ENCODE measurements at places on chromosomes 16 and 17. TPM values are rescaled to one million over a fixed set of nuclear protein-coding genes. Genes with fewer than 3 reads are reported as not detected.

Gene PLA2G15
- total RNA-seq: 34.9 TPM

Gene RNF222
- not detected for total RNA-seq

- H3K27me3 ChIP-seq: no peaks in the 10 kb centered on the region
- H3K4me1 ChIP-seq: no peaks in the 10 kb centered on the region
- no peak overlapping the region for H3K27ac ChIP-seq
- no peak overlapping the region for H3K4me3 ChIP-seq
Observed at GRCh38 chr17:61805399-61805798, 57.9 kb downstream of the BRIP1 start.

- peaks cover 8% of the 10 kb centered on the region for H3K27me3 ChIP-seq
- no peaks in the 10 kb centered on the region for H3K36me3 ChIP-seq
Observed at GRCh38 chr16:8585857-8586256, 4.5 kb downstream of the TMEM114 start.

- no peak for DNase-seq
- H3K27ac ChIP-seq: no peak overlapping the region
- H3K4me3 ChIP-seq: no peak overlapping the region
- H3K27me3 ChIP-seq: no peaks in the 10 kb centered on the region
- H3K36me3 ChIP-seq: peaks cover 26% of the 10 kb centered on the region
- no peaks in the 10 kb centered on the region for H3K4me1 ChIP-seq
Observed at GRCh38 chr16:70470141-70470926, 15.9 kb downstream of the FCSK start.

- no peaks in the 10 kb centered on the region for H3K36me3 ChIP-seq
- H3K27ac ChIP-seq: no peak overlapping the region
- no peak overlapping the region for H3K4me3 ChIP-seq
Observed at GRCh38 chr17:80108036-80108971, 6.9 kb downstream of the GAA start.

DNA sequence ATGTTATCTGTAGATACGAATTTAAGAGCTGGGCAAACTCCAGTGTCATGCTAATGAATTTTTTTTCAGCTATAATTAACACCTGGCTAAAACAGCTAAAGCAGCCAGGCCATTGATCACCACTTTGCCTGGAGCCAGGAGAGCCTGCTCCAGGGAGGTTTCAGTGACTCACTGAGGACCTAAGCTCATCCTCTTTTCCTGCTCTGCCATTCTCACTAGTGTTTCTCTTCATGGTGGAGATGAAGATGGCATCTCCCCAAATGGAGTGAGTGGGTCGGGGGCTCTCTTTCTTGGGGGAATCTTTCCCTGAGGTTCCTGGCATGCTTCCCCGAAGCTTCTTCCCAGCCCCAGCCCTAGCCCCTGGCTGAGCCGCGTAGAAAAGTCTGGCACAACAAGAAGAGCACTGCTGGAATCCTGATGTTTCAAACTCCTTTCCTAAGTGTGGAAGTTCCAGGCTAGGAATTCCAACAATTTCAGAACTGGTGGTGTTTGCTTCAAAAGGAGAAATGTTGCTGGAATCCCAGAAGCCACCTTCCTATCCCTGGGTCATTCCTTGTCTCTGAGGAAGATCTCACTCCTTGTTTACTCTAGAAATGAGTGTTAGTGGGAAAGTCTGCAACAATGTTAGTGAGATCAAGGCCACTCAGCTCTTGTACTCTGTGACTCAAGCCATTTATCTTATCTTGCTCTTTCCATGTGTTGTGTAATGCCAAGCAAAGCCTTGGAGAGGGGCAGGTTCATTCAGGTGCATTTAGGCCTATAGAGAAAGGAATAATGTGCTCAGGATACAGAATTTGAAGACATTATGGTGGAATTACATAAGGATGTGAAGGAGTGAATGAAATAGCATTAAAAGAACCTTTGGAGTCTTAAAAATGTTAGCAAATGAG is 26.0 kb upstream of the B4GALNT2 start:
- H3K27me3 ChIP-seq: no peaks in the 10 kb centered on the region
- H3K4me1 ChIP-seq: no peaks in the 10 kb centered on the region
- H3K4me3 ChIP-seq: no peak overlapping the region
- no peak for DNase-seq

DNA sequence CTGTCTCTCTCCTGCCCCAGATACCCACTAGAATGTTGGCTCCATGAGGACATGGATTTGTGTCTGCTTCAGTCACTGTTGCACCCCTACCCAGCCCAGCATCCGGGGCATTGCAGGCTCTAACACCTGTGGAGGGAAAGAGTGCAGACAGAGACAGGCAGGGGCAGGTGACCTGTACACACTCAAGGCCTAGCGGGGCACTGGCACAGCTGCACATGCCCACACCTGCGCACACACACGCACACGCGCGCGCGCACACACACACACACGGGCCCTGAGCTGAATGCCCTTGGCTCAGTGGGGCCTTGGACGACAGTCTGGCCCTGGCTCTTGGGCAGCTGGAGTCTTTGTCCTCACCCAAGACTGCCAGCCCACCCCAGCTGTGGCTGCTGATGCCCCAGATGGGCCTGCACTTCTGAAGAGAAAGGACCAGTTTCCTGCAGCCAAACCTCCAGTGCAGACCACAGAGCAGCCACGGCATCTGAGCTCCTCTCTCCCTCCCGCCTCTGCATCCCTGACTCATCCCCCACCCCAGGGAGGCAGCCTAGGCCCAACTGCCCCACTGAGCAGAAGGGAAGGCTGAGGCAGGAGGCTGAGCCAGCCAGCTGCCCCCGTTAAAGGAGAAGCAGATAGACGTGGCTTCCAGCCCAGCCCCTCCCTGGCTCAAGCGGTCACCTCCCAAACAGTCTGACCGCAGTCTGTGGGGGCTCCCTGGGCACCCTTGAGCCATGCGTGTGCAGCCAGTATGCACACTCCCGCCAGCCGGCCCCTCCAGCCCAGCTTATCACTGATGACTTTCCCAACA is 12.3 kb upstream of the RAI1 start:
- H3K27ac ChIP-seq: no peak overlapping the region
- H3K36me3 ChIP-seq: no peaks in the 10 kb centered on the region
- DNase-seq: no peak
- no peaks in the 10 kb centered on the region for H3K27me3 ChIP-seq

DNA sequence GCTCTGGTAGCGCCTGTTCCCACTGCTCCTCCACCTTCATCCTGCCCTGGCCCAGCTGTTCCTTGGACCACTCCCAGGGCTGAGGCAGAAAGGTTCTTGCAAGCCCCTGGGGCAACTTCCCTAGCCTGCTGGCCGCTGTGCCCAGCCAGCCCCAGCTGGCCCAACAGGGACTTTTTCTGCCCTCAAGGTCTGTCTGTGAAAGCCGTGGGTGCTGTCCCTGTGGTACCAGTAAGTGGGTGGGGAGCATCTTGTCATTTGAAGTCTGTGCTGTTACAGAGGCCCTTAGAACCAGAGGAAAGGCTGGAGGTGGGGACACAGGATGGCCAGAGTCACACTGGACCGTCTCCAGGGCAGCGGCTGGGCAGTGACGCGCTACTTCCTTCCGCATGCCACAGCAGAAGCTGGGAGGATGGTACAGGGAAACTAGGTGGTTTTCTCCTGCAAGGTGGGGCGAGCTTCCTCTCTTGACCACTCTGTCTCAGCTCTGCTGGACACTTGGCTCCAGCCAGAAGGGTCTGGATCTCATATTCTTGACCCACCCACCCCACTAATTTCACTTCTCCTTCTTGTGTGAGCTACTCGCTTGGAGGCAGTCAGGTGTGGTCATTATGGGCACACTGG is 87.8 kb downstream of the PLCG2 start:
- no peaks in the 10 kb centered on the region for H3K27me3 ChIP-seq
- H3K4me3 ChIP-seq: no peak overlapping the region
- H3K36me3 ChIP-seq: no peaks in the 10 kb centered on the region
- peak overlapping the region; percentile 16 for H3K27ac ChIP-seq
- H3K4me1 ChIP-seq: no peaks in the 10 kb centered on the region

- no peak for DNase-seq
- H3K36me3 ChIP-seq: no peaks in the 10 kb centered on the region
- no peaks in the 10 kb centered on the region for H3K4me1 ChIP-seq
- H3K27ac ChIP-seq: no peak overlapping the region
Observed at GRCh38 chr16:24418733-24419132, 120.6 kb upstream of the RBBP6 start.

GRCh38 chr16:88830258-88830657 is 18.5 kb upstream of the APRT start:
- H3K4me3 ChIP-seq: no peak overlapping the region
- no peaks in the 10 kb centered on the region for H3K27me3 ChIP-seq
- H3K4me1 ChIP-seq: no peaks in the 10 kb centered on the region
- H3K36me3 ChIP-seq: peaks cover 4% of the 10 kb centered on the region
- DNase-seq: no peak

DNA sequence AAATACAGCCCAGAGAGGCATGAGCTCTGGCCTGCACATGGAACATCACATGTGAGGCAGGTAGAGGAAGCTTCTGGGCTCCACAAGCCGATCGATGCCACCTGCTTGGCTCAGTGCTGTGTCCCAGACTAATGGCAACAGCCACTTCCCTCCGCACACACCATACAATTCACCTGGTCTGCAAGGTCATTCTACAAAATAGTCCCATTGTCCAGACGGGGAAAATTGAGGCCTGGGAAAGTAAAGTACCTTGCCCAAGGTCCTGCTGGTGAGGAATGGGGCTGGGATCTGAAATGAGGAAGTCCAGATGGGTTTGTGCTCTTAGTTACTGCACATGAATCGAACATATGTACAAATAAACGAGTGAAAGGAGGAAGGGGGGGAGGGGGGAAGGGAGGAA is 88.0 kb downstream of the LITAF start:
- H3K4me3 ChIP-seq: no peak overlapping the region
- no peaks in the 10 kb centered on the region for H3K27me3 ChIP-seq
- peaks cover 57% of the 10 kb centered on the region for H3K4me1 ChIP-seq
- no peak for DNase-seq

Gene TMEM114
- total RNA-seq: not detected

DNA sequence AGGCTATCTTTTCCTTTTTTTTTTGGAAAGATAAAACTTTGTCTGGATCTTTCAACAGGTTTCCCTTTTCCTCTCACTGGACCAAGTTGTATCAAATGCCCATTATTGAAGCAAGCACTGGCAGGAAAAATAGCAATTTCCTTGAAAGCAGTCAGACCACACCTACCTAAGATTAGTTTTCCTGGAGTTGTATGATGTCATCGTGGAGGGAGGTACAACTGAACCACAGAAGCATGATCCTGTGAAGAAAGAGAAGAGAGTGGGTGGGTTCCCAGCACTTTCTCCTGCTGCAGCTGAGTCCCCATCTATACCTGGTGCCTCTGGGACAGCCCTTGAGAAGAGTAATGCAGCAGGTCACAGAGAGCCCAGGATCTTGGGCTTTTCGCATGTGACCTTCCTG is 63.6 kb upstream of the ERCC4 start:
- H3K27ac ChIP-seq: no peak overlapping the region
- no peaks in the 10 kb centered on the region for H3K36me3 ChIP-seq
- peaks cover 21% of the 10 kb centered on the region for H3K4me1 ChIP-seq

GRCh38 chr17:9472541-9472940 is 103.1 kb downstream of the STX8 start:
- DNase-seq: no peak
- no peak overlapping the region for H3K27ac ChIP-seq
- no peaks in the 10 kb centered on the region for H3K4me1 ChIP-seq

Gene SGSH
- total RNA-seq: 22.2 TPM

Gene ACAP1
- total RNA-seq: 6.8 TPM

All from thoracic aorta (tissue), 2 donors.